ENCODE measurements at places on chromosomes 12 and 14.

GRCh38 chr12:47739979-47740378, 14.7 kb upstream of the ENDOU start:
- no peak for DNase-seq

DNA sequence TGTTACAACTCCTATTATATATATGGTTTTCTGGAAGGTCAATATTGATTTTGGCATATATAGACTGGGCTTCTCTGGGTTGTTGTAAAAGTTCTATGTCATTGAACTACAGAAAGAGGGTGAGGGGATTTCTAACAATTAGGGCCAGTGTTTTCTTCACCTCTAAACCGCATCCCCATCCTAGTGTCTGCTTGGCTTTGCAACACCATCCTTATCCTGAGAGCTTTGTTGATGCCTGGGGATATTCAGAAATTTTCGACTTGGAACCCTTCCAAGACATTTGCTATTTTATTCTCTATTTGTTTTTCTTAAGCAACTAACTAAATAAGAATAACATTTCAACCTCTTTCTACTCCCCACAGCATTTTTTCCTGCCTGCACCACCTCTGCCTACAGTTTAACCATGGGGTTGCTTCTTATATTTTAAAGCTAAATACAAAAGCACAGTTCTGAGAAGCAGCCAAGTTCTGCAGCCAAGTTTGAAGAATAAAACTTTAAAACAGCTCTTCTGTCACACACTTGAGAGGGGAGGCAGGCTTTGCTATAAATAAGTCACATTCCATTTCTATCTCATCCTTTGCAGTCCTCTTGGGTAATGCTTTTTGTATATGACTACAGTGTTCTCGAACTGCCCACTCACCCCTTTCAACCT, 53.4 kb downstream of the RGS6 start:
- DNase-seq, result no peak

- no peak for DNase-seq
Measured at GRCh38 chr12:93158065-93158843, 219.5 kb upstream of the NUDT4 start.

GRCh38 chr12:31508436-31509150, 82.3 kb downstream of the DENND5B start:
- DNase-seq, result no peak

GRCh38 chr12:18101043-18101442, 11.1 kb upstream of the RERGL start:
- DNase-seq, result no peak

DNA sequence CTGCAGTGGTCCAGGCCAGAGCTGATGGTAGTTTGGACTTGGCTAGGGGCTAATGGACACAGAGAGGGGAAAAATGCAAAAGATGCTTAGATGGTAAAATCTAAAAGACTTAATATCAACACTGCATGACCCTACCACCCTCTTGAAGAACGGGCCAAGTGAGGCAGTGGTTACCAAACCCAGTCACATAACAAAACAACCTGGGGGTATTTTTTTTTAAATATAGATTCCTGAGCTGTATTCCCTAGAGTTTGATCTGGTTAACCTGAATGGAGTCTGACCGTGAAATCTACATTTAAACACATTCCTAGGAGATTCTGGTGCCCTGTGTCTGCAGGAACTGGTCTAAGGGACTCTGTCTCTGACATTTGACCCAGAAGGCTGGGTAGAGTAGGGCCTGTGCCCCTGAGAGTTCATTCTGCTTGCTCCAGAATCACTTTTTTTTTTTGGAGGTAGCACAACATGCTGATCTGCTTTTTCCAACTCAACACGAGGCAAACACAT, 15.7 kb downstream of the ABHD4 start:
- DNase-seq, result no peak

DNA sequence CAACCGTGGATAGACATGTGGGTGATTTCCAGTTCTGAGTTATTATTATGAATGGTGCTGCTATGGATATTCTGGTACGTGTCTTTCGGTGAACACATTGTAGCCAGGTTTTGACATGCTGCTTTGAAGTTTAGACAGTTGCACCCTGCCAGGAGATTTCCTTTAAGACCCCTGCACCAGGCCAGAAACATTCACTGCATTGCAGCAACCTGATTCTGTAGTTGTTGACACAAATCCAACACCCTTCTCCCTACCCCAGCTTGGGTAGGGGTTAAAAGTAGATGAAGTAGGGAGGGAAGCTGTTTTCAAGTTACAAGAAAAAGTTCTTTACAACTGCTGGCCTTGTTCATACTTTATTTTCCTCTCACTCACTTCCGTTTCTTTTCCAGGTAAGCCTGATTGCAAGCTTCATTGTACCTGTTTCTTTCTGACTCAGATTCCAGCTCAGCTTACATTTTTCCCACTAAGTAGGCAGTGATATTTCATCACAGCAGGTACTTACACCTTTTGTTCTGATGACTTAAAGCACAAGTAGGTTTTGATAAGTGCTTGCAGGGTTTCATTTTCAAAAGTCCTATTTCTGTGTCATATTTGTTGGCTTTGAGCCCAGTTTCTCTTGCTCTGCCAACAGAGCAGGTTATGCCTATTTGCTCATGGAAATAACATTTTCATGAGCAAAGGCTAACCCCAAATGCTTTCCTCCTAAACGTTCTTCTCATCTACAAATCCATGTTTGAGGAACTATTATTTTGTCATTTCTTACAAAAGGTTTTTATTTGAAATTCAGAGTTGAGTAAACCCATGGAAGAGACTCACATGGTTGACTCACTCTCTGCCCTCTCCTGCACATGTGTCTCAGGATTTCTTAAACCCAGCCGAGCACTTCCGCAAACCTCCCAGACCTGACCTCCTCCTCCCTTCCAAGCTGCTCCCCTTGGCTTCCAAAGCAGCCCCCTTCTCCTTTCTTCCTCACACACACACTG, 12.1 kb upstream of the LTA4H start:
- DNase-seq, result no peak

DNA sequence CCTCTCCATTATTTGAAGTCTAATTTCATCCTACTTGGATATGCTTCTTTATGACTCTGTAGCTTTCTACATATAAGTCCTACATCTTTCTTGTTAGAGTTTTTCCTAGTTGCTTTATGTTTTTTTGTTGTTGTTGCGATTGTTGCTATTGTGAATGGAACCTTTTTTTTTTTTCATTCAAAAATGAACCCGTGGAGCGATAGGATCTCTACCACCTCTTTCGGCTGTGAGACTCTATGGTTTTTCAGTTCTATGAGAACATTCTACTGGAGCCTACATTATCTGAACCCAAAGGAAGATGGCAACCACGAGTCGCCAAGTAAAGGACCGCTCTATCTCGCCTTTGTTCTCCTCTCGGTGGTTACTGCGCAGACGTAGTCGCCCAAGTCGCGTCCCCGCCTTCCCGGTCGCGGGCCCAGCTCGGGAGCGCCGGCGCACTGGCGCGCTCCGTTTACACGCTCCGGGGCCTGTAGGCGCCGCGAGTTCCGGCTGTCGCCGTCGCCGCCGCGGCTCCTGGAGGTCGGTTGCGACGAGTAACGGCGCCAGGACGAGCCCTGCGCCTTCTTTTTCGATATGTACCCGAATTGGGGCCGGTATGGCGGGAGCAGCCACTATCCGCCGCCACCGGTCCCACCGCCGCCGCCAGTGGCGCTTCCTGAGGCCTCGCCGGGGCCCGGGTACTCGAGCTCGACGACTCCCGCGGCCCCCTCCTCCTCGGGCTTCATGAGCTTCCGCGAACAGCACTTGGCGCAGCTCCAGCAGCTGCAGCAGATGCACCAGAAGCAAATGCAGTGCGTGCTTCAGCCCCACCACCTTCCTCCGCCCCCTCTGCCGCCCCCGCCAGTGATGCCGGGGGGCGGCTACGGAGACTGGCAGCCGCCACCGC, at the start of gene YLPM1:
YLPM1 (plus strand) TSS at position 400 of the 886 bp plus-strand sequence; CDS start at position 574, 174 bp downstream.
- DNase-seq, result peak; percentile 89

DNA sequence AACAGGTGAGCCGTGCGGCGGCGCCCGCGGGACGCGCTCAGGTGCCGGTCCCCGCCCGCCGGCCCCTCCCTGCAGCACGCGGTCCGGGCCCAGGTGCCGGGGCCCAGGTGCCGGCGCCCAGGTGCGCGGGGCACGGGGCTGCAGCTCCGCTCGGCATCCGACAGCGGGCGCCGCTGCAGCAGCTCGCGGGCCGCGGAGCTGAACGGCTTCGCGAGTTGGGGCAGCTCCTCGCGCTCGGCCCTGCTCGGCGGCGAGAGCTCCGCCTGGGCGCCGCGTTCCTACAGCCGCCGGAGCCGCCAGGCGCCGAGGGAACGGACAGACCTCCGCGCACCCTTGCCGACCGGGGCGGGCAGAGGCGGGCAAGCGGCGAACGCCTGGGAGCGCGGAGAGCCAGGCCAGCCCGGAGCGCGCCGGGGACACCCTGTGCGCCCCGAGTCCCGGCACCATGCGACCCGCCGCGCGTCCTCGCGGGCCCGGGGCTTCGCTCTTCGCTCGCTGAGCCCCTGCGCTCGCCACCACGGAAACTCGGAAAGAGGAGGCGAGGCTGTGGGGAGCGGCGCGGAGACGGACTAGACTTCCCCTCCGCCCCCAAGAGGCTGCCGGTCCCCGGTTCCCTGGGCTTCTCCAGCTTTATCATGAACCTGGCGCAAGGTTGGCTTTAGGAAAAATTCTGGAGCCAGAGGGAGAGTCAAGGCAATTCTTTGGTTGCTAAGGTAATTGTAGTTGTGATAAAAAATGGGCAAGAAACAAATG, at the start of gene RGS6:
RGS6 (plus strand) TSS at position 201 of the 753 bp plus-strand sequence.
- peak; percentile 29 for DNase-seq

DNA sequence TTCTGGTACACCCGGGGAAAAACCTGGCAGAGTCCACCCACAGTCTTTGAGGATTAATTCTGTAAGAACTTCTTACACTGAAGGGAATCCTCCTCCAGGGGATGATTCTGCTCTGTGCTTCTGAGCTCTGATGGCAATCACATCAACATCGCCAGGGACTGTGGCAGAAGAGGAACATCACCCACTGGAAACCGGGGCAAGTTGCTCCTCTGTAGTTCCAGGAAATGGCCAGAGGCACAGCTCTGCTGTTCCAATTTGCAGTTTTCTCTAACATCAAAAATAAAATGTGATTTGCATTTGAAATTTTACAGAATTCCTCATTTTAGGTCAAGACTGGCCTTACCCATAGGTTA, 207.6 kb downstream of the DAD1 start:
- no peak for DNase-seq

- no peak for DNase-seq
Measured at GRCh38 chr12:93502802-93503623, 35.7 kb downstream of the MRPL42 start.

DNA sequence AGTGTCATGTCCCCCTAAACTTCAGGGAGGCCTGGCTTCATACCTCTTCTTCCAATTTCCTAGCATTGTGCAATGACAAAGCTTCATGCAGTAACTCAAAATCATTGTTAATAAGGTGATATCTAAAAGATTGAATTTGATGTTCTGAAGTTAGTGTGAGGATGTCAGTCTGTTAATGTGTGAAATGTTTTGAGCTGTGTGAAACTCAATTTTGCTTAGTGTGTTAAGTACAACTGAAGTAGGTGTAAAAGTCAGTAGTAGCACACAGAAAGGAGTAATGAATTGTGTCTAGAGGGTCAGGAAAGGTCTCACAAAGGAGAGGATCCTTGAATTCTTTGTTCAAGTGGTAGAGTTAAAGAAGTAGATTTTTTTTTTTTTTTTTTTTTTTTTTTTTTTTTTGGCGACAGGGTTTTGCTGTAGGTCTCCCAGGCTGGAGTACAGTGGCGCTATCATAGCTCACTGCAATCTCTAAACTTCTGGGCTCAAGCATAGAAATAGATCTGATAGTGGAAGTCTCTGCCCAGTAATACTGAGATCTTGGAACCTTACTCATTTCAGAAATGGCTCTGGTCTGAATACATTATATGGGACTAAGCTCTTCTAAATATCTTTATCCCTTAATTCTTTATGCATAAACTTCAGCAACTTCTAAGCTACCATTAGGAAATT, 63.9 kb downstream of the FUT8 start:
- no peak for DNase-seq

DNA sequence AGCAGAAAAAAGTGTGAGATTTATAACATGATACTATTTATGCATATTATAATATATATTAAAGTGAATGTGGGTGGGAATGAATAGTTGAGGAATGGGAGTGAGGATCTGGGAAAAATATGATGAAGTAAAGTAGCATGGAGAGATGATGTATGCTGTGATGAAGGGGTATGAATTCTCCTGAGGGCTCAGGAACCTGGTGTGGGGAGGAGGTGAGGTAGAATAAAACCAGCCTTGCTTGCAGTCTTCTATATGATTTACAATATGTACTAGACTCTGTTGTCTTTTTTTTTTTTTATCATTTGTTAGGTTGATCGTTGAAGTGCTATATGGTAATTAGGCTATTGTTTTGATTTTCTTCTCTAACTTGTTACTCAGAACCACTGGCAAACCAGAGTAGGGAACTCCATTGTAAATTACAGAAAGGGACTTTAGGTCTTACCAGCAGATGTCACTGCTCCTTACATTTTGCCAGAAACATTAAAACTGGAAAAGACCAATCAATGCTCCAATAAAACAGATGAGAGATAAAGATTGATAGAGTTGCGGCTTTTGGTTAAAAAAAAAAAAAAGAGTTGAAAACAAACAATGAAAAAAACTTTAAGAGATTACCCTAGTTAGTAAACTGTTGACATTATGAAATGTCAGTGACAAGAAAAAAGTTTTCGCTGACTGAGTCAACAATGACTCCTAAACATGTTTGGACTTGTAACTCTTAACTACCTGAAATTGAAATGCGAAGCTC, 39.9 kb downstream of the ATL1 start:
- DNase-seq, result no peak

- no peak for DNase-seq
Measured at GRCh38 chr14:90179809-90180779, 76.3 kb upstream of the PSMC1 start.

GRCh38 chr12:46523446-46523845, 150.9 kb upstream of the SLC38A2 start:
- DNase-seq, result no peak

DNA sequence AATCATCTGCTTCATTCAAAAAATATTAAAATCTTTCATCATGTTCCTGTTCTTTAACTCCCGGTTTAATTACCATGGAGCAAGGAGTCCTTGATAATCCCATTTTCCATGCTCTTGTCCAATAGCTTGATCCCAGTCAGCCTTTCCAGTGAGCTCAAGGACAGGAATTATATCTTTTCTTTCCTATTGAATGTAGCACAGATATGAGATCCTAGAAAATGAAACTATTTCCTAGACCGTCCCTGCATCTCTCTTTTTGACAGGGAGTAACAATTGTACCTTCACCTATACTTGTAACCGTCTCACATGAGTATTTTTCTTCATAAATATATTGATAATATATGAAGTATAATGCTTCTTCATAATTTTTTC, 35.6 kb downstream of the PIK3C2G start:
- DNase-seq, result no peak

- no peak for DNase-seq
Measured at GRCh38 chr12:2051700-2052621, 826 bp upstream of the CACNA1C start.

DNA sequence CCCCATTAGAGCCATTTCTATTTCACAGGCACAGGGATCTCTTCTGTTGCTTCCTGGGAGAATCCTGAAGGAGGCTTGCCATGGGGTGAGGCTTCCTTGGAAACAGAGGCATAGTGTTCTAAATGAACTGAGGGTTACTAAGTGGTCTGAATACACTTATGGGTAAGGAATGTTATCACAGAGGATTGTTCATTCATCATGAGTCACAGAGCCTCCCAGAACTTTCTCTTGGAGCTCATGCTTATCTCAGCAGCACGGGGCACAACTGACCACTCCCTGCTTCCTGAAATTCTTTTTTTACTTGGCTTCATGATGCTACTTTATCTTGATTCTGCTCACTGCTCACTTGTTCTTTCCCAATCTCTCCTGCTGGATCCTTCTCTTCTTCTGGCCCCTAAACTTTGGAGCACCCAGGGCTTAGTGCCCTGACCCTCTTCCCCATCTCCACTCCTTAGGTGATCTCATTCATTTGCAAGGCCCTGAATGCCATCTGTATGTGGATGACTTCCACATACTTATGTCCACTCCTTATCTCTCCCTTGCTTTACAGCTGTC, 57.9 kb downstream of the ANO6 start:
- no peak for DNase-seq
